ENCODE measurements at places on chromosomes 4 and X.

GRCh38 chr4:153243468-153243867 is 39.2 kb downstream of the TRIM2 start:
- no peak for DNase-seq

- no peak for DNase-seq
Observed at GRCh38 chrX:1443496-1444075, 9.1 kb downstream of the ASMTL start.

DNA sequence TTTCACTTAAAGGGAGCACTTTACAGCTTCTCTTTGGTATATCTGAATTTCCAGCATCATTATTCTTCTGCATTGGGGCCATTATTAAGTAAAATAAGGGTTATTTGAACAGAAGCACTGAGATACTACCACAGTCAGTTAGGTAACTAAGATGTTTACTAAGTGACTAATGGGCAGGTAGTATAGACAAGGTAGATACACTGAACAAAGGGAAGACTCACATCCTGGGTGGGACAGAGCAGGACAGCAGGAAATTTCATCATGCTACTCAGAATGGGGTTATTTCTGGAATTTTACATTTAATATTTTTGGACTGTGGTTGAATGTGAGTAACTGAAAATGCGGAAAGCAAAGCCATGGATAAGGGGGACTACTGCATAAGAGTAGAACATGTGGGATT is 316.0 kb downstream of the CCSER1 start:
- no peak for DNase-seq

GRCh38 chr4:11881947-11882346 is 453.3 kb upstream of the HS3ST1 start:
- DNase-seq = no peak

GRCh38 chrX:27600686-27601085 is 10.5 kb downstream of the DCAF8L2 start:
- no peak for DNase-seq

DNA sequence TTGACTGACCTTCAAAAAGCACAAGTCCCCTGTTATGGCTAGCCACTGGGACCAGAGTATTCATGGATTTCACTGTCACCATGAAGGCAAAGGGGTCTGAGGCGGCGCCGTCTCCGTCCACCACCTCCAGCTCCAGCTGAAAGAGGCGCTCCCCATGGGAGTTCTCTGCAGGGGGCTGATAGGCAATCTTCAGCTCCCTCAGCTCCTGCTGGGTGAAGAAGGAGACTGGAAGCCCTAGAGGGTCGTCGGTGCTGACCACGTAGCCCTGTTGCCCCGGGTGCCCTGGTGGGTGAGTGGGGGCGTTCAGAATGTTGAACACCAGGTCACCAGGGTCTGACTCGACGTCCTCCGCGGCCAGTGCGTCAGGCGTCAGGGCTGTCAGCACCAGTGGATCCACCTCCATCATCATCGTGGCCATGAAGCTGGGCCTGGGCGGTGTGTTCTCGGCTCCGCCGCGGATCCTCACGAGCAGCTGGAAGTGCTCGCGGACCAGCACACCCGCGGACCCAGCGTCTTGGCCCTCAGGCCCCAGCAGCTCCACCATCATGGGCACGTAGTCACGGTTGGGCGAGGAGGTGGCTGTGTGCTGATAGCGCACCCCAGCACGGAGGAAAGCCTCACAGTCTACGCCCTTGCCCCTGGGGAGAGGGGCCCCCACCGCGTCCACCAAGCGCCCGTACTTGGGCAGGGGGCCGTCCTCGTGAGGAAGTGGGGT is 987 bp downstream of the FREM3 start:
- DNase-seq = no peak

DNA sequence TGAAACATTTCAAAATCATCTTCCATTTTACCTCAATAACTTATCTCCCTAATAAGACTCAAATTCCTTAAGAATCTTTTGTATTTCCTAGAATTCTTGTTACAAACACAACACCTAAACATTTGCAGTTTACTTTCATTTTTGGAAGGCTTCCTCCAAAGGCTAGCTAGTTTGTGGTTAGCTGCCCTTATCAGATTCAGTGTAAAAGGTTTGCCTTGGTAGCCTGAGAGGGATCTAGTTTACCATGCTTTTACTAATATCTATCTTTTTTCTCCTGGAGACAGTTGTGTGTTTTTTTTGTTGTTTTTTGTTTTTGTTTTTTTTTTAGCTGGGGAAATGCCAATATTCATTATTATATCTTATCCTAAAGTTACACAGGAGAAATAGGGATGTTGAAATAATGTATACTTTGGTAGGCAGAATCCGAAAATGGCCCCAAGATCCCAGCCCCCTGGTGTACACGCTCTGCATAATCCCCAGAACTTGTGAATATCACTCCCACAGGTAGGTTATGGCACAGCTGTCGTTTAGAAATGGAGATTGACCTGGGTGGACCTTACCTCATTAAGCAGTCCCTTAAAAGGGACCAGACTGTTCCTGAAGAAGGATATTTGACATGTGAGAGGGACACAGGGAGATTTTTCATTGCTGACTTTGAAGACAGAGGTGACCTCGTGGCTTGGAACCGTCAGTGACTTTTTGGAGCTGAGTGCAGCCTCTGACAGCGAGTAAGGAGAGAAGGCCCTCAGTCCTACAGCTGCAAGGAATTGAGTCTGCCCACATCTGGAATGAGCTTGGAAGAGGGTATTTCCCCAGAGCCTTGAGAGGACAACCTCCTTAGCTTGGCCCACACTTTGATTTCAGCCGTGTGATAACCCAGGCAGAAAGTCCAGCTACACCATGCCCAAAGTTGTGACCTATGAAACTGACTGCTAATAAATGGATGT is 33.4 kb downstream of the SEPTIN11 start:
- no peak for DNase-seq

GRCh38 chrX:135544338-135544948 is 24.0 kb downstream of the INTS6L start:
- DNase-seq = no peak

DNA sequence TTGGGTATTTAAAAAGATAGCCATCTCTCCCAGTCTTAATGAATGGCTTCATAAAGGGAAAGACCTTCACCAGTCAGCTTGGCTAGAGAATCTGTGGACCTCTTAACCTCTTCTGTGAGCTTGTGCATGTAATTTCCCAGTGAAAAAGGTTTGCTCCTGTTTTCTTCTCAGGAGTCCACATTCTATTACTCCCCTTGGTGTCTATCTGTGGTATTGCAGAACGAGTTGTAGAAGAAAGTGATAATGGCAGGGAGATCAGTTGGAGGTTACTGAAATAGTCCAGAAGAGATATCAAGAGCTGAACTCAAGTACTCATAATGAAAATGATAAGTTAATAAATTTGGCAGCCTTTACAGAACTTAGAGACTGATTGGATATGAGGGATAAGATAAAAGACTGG is 16.5 kb upstream of the VAMP7 start:
- DNase-seq = no peak

DNA sequence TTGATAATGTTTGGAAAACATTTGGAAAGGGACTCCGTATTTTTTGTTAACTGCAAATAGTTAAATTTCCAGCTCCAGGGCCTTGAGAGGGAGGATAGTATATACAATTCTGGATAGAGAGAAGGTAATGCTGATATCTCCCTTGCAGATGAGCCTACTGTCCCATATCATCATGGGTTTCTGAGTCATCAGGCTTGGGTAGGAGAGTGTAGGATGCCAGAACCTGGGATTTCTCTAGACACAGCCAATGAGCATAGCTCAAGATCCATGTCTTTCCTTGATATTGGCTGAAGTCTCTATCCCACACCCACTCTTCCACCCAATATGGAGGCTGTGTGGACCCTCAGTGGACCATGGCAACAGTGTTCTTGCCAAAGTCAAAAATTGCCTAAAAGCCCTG is 7.8 kb downstream of the FRMPD3 start:
- DNase-seq = no peak

DNA sequence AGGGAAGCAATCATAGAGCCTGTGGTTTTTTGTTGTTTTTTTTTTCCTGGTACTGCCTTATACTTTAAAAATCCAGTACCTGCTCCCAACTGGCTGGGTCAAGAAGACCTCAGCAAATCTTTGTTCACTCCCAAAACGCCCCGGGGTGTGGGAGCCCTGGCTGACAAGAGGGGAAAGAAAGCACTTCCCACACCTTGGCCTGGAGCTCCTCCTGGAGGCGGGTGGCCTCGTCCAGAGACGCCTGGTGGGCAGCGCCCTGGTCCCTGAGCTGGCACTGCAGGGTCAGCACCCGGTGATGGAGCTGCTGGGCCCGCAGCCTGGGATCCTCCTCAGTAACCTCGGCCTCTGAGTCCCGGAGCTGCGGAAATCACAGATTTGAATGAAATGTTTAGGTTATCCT is 38.2 kb downstream of the C4orf50 start:
- DNase-seq = no peak

- no peak for DNase-seq
Observed at GRCh38 chr4:189313064-189313463, 627.6 kb upstream of the FRG1 start.

GRCh38 chr4:1469607-1470392 is 63.6 kb upstream of the NKX1-1 start:
- no peak for DNase-seq

DNA sequence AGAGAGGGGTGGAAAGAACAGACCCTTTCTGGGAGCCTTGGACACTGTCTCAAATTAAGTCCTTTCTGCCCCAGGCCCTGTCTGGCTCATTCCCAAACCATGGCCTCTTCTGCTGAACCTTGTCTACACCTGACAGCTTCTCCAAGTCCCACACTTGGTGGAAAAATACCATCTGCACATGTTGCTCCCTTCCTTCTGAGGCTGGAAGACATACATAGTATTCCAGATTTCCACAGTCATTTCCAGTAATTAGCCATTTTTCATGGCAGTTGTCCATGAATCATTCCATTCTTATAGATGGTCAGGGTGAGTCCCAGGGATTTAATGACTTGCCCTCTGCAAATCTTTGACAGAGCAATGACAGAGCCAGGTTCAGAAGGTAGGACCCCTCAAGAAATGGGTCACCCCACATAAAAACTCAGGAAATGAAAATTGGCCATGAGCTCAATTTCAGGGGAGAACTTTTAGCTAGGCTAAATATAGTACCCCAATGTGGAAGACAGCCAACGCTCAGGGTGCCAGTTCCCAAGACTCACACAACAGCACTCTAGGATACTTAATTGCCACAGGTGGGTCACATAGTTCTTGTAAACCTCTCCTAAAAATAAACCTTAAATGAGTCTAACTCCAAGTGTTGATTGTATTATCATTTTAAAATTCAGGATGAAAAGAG is 16.2 kb upstream of the DAPP1 start:
- no peak for DNase-seq

GRCh38 chr4:60129740-60130139 is 1070.4 kb upstream of the ADGRL3 start:
- DNase-seq = no peak

DNA sequence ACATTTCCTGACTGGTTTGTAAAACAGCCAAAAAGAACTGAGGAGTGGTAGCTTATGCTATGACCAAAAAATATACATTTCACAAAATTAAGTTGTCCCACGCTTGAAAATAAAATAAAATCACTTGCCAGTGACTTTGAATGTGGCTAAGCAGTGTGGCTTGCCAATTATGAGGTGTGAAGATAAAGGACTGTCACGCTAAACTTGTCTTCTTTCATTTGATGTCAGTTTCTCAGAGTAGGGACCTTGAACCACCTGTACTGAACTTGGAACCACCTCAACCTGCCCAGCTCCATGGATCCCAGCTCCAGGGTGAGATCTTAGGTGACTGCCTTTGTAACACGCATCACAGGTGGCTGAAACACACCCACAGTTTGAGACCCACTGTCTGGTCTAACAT is 113.7 kb upstream of the TBL1X start:
- DNase-seq = no peak

DNA sequence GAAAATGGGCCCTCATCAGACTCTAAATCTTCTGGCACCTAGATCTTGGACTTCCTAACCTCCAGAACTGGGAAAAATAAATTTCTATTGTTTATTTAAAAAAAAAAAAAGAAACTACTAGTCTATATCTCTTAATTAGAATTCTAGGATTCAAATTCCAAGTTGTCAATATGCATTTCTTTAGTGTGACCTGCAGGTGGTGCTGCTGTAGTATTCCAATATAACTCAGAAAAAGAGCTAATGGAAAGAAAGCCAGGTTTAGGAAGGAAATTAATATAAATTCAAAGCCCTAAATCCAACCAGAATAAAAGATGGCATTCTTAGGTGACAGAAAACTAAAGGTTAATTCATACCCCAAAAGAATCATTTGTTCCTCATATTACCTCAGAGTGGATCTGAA is 80.0 kb upstream of the NALF2 start:
- DNase-seq = no peak

GRCh38 chr4:108029731-108030130 is 40.0 kb downstream of the HADH start:
- no peak for DNase-seq

DNA sequence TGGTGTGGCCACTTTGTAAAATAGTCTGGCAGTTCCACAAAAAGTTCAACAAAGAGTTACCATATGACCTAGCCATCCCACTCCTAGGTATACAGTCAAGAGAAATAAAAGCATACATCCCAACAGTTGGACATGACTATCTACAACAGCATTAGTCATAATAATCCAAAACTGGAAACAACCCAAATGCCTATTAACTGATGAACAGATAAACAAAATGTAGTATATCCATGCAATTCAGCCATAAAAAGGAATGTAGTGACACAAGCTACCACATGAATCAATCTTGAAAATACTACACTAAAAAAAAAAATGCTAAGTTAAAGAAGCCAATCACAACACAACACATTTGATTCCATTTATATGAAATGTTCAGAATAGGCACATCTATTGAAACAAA is 16.1 kb downstream of the MED14 start:
- no peak for DNase-seq

- no peak for DNase-seq
Observed at GRCh38 chr4:5839751-5840674, 52.9 kb downstream of the CRMP1 start.

DNA sequence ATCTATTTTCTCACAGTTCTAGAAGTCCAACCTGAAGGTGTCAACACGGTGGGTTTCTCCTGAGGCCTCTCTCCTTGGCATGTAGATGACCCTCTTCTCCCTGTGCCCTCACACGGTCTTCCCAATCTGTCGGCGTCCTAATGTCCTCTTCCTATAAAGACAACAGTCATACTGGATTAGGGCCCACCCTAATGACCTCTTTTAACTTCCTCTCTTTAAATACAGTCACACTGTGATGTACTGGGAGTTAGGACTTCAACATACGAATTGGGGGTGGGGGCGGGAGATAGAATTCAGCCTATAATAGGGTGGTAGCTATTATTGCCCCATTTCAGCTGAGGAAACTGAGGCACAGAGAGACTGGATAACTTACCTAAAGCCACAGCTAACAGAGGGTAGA is 70.2 kb downstream of the SMIM20 start:
- DNase-seq = no peak

DNA sequence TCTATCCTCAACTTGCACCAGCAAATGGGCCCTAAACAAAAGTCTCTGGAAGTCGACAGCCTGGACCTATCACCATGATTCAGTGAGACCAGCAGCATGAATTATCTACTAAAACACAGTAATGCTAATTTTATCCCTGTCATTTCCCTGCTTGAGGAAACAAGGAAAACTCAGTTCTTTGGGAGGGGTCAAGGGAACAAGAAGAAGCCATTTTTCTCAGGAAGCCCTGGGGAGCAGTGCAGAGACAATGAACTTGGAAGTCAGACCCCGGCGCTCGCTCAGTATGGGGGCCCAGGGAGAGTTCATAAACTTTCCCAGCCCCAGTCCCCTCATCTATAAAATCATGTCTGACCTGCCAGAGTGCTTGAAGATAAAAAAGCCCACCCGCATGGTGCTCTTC is 50.4 kb downstream of the DCTD start:
- DNase-seq = no peak

GRCh38 chr4:159101988-159102621 is 774 bp upstream of the RAPGEF2 start:
- DNase-seq = no peak

GRCh38 chr4:153506341-153507309 is 40.5 kb downstream of the TMEM131L start:
- DNase-seq = no peak

All from cortex of kidney (tissue), 1 donor.